WTC11 (cell line): ENCODE measurements at places on chromosomes 12 and 14. TPM values are rescaled to one million over a fixed set of nuclear protein-coding genes. Genes with fewer than 3 reads are reported as not detected.

- no peak for DNase-seq
These were observed 93.4 kb downstream of the ADGRD1 start for GRCh38 chr12:131046813-131047788.

- DNase-seq = no peak
These were observed 144.5 kb upstream of the FBXO33 start for GRCh38 chr14:39576736-39577135.

GRCh38 chr12:10331642-10332239 is 24.1 kb downstream of the KLRD1 start:
- no peak for DNase-seq

DNA sequence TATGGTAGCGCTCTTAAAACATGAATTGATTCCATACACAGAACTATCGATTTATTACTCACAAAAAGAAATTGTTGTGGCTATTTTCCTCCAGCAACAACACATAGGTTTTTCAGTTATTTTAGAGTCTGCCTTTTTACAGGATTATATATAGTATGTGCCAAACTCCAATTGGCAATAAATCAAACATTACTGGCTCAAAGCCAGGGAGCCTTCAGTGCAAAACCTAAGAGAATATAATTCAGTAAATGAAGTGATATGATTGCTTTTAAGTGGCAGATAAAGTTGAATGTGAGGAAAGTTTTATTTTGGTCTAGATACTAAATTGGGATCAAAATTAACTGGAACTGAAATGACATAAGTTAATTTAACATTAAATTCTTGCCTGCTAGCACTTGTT is 234.8 kb downstream of the PIK3C2G start:
- DNase-seq = no peak

- DNase-seq = no peak
These were observed 34.8 kb downstream of the TMCC3 start for GRCh38 chr12:94615260-94616181.

GRCh38 chr12:62882140-62882539 is 52.8 kb downstream of the PPM1H start:
- DNase-seq = no peak

The ANKRD33 gene
- 1.7 to 2.3 TPM (median 2.0 TPM) in 3 replicates for total RNA-seq

DNA sequence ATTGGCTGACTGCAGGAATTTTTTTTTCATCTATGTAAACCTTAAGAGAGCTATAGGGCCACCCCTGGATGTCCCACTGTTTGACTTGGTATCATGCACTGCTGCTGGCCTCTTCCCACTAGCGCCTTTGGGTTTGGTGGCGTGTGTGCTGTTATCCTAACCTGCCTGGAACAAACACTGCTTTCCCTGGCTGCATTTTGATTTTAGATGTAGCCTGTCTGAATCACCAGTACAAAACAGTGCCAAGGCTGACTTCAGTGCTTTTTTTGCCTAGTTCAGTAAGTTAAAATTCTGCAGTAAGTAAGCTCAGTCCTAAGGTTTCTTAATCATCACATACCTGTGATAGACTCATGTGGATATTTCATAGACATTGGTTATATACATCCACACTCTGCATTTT is 99.2 kb downstream of the EML1 start:
- DNase-seq = no peak

DNA sequence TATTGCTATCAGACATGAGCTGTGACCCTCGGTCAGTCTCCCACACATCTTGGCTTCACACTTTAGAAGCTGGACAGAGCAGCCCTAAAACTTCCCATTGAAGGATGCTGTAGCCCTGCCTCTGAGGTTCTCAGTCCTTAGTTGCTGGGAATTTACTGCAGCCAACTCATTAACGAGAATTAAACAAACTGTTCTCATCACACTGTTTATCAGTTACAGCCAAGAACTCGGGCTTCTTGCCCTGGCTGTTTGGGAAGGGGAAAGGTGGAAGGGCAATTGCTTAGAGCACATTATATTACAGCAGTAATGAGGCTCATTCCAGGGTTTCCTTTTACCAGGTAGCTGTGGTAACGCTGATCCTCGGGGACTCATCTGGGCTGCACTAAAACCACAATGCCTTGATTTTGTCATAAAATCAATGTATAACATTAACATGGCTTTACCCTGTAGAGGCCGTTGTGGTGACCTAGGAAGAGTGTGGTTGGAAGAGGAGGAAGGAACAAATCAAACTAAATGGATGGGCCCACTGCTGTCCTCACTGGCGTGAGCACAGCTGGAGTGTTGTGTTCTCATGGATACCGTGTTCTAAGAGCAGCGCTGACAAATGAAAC is 87.1 kb downstream of the GPR135 start:
- no peak for DNase-seq

GRCh38 chr12:90947869-90948268 is 7.1 kb downstream of the CCER1 start:
- DNase-seq = no peak

GRCh38 chr12:103327676-103328075 is 168.1 kb downstream of the C12orf42 start:
- DNase-seq = no peak

The TSPAN8 gene
- total RNA-seq = 0.16 to 0.41 TPM (median 0.37 TPM) in 3 replicates

GRCh38 chr14:92413379-92413778 is 90.4 kb downstream of the SLC24A4 start:
- no peak for DNase-seq

The VDR gene
- 0.76 to 1.3 TPM (median 0.76 TPM) in 3 replicates for total RNA-seq

GRCh38 chr12:50508970-50509663 is 4.3 kb downstream of the DIP2B start:
- no peak for DNase-seq

DNA sequence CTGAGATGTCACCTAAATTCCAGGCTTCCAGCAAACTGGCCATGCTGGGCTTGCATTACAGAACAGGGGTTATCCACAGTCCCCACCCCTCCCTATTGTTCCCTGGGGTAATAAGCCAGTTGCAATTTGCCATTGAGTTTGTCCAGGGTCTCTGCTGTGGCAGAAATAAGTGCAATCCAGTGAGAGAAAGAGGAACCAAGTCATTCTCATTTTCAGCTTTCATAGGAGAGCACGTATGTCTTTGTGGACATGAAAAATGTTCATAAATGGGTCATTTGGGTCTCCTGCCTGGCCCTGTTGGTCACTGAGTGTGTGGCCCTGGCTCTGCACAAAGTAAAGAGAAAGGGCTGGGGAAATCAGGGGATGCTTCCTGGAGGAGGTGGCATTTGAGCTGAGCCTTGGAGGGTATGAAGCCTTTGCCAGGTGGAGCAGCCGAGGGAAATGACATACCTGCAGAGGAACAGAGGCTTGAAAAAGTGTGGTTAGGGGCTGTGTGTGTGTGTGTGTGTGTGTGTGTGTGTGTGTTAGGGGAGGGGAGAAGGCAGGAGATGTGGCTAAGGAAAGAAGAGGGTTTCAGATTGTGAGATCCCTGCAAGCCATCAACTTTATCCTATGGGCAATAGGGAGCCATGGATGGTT is 29.3 kb downstream of the CMKLR1 start:
- no peak for DNase-seq

DNA sequence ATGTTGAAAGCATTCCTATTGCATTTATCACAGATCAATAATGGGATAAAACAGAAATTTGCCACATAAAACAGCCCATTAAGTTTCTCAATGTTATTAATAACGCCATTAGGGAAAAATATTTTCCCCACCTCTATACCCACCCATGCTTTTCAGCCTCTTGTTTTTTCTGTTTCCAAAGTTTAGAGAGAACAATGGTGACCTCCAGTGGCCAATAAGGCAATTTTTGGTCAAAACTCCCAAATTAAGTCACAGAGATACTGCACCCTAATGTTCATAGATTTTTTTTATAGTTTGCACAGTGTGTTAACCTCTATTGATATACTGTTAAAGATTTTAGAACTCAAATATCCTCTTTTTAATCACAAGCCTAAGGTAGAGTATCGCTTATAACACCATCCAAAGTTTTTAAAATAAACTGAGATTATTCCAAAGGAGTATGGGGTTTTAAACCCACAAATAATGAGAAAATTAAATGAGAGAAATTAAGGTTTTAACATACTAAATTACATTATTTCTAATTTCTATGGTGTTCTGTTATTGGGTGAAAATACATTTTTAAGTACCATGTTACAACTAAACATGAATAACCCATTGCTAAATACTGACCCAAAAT is 184.7 kb upstream of the DCN start:
- no peak for DNase-seq

The OR4E2 gene
- not detected in 3 replicates for total RNA-seq

DNA sequence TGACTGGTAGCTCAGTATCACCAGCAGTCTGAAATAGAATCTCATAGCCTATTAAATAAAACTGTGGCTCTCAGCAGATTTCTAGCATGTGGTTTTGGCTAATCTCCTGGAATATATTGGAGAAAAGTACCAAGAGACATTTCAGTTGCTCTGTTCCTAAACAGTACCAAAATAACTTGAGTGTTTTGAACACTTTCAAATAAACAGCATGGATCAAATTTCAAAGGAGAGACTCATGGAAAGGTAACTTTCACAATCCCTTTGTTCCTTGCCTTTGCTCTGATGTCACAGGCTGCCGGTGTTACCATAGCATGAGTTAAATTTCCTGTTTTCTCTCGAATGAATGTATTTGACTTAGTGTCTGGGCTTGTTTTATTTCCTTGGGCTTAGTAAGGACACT is 3.4 kb downstream of the ARG2 start:
- DNase-seq = no peak

The GLI1 gene
- total RNA-seq = 16.2 to 19.1 TPM (median 16.7 TPM) in 3 replicates

The AGAP2 gene
- total RNA-seq = 2.0 to 2.7 TPM (median 2.3 TPM) in 3 replicates

- DNase-seq = no peak
These were observed 42.4 kb upstream of the GPATCH2L start for GRCh38 chr14:76109087-76109880.

DNA sequence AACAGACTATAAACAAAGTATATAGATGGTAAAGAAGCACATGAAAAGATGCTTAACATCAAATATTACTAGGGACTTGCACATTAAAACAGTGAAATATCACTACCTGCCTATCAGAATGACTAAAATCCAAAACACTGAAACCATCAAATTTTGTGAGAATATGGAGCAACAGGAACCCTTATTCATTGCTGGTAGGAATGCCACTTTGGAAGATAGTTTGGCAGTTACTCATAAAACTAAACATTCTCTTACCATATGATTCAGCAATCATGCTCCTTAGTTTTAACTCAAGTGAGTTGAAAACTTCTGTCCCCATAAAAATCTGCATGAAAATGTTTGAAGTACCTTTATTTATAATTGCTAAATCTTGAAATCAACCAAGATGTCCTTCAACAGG is 297.6 kb downstream of the DAD1 start:
- DNase-seq = no peak

- DNase-seq = no peak
These were observed 89.9 kb upstream of the HSPB8 start for GRCh38 chr12:119088685-119089379.

- no peak for DNase-seq
These were observed 7.2 kb downstream of the ALDH2 start for GRCh38 chr12:111773801-111774551.

- DNase-seq = no peak
These were observed 4.8 kb downstream of the TULP3 start for GRCh38 chr12:2895511-2895910.

GRCh38 chr12:19189522-19189921 is 60.0 kb downstream of the PLEKHA5 start:
- DNase-seq = no peak

- no peak for DNase-seq
These were observed 122.0 kb upstream of the ATXN7L3B start for GRCh38 chr12:74415633-74416032.

The BCL7A gene
- total RNA-seq = 14.6 to 19.7 TPM (median 15.8 TPM) in 3 replicates

The OTOGL gene
- total RNA-seq = 0.39 to 0.62 TPM (median 0.55 TPM) in 3 replicates

GRCh38 chr12:104295954-104296353 is 7.6 kb upstream of the EID3 start:
- DNase-seq = no peak

The NOS1 gene
- total RNA-seq = 4.0 to 4.8 TPM (median 4.5 TPM) in 3 replicates

DNA sequence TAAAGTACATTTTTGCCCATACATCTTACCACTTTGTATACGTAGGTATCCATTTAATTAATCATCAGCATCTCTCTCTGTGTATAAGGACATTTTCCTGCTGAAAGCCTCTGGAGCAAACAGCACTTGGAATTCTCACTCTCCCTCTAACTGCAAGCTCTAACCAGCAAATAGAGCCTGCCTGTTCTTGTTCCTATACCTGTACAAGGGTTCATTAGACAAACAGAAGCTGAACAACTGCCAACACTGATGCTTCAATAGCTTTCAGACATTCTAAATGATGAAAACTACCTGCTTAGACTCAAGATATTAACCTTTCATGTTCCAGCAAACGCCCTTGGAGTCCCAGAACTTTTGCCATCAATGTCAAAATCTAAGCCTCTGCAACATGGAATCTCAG is 98.0 kb downstream of the KCNH5 start:
- no peak for DNase-seq

GRCh38 chr12:95681210-95681765 is 109.3 kb downstream of the NTN4 start:
- DNase-seq = no peak

The TAS2R9 gene
- not detected in 3 replicates for total RNA-seq

The DEPDC4 gene
- total RNA-seq = 4.4 to 5.5 TPM (median 5.5 TPM) in 3 replicates

DNA sequence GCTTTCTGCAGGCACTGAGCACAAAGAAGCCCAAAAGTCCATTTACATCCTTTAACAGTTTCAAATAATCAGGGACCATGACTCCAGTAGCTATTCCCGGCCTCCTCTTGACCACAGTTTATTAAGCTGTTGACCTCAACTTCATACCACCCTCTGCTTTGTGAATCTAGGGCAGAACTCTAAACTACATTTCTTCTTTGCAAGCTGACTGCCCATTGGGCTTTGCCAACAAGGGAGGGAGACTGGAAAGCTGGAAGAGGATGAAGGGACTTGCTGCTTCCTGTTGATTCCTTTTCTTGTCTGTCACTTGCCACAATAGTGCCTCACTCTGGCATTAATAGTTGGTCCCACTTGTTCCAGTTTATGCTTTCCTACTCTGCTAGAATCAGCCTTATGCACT is 2.7 kb downstream of the CGRRF1 start:
- no peak for DNase-seq

GRCh38 chr12:90020881-90021280 is 312.2 kb upstream of the ATP2B1 start:
- no peak for DNase-seq

DNA sequence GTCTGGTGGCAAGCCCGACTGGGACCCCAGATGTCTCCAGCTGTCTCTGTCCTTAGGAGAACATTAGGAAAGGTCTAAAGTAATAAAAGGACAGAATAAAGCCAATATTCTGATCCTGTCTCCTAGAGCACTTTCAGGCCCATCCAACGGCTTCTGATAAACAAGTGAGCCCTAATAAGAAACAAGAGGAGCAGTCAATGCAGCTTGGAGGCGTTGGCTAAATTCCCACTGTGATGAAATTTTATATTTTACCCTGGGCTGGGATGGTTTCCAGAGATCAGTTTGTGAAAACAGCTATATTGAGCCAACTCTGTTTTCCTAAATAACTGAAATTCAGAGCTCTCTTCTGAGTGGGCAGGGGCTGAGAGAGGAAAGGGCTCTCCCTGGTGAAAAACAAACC is 55.5 kb upstream of the SRRM4 start:
- DNase-seq = no peak

The RNF212B gene
- 0.27 to 0.55 TPM (median 0.46 TPM) in 3 replicates for total RNA-seq
